ENCODE measurements at places on chromosomes 12 and 14.
A peak's percentile ranks its signal among the peaks of the same experiment; 100 is the strongest.

DNA sequence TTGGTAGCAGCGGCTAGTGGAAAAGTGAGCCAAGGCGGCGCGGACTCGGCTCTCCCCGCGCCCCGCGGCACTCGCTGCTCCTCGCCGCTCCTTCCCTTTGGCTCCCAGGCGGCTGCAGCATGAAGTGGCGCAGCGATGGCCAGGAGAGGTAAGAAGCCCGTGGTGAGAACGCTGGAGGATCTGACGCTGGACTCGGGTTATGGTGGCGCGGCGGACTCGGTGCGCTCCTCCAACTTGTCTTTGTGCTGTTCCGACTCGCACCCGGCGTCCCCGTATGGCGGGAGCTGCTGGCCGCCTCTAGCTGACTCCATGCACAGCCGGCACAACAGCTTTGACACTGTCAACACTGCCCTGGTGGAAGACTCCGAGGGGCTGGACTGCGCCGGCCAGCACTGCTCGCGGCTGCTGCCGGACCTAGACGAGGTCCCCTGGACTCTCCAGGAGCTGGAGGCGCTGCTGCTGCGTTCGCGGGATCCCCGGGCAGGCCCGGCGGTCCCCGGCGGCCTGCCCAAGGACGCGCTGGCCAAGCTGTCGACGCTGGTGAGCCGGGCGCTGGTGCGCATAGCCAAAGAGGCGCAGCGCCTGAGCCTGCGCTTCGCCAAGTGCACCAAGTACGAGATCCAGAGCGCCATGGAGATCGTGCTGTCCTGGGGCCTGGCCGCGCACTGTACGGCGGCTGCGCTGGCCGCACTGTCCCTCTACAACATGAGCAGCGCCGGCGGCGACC lies 225.6 kb upstream of the CRY1 start:
- H3K36me3 ChIP-seq = no peaks in the 10 kb centered on the region
- H3K4me1 ChIP-seq = peaks cover 7% of the 10 kb centered on the region
- no peak for DNase-seq
- H3K4me3 ChIP-seq = no peak overlapping the region

GRCh38 chr14:75999511-76000190 lies 14.1 kb downstream of the IFT43 start:
- H3K4me3 ChIP-seq = no peak overlapping the region
- no peaks in the 10 kb centered on the region for H3K27me3 ChIP-seq
- H3K27ac ChIP-seq = no peak overlapping the region
- H3K36me3 ChIP-seq = peaks cover 48% of the 10 kb centered on the region
- no peaks in the 10 kb centered on the region for H3K4me1 ChIP-seq

DNA sequence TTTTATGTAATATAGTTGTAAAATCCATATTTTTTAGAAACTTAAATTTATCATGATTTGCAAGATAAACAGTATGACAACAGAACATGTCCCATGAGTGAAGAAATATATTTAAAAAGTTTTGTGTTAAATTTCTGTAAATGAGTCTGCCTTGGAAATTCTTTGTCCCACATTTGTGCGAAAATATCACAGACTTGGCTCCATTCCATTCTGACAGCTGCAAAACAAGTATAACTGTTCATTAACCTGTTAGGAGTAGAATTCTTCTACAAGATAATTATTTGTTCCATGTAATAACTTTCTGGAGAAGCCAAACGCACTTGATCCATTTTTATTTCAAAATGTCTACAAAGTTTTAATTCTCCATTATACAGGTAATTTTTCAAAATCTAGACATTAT lies 37.9 kb downstream of the MDM1 start:
- H3K36me3 ChIP-seq = peaks cover 10% of the 10 kb centered on the region
- peaks cover 7% of the 10 kb centered on the region for H3K4me1 ChIP-seq
- no peaks in the 10 kb centered on the region for H3K27me3 ChIP-seq
- H3K4me3 ChIP-seq = no peak overlapping the region

DNA sequence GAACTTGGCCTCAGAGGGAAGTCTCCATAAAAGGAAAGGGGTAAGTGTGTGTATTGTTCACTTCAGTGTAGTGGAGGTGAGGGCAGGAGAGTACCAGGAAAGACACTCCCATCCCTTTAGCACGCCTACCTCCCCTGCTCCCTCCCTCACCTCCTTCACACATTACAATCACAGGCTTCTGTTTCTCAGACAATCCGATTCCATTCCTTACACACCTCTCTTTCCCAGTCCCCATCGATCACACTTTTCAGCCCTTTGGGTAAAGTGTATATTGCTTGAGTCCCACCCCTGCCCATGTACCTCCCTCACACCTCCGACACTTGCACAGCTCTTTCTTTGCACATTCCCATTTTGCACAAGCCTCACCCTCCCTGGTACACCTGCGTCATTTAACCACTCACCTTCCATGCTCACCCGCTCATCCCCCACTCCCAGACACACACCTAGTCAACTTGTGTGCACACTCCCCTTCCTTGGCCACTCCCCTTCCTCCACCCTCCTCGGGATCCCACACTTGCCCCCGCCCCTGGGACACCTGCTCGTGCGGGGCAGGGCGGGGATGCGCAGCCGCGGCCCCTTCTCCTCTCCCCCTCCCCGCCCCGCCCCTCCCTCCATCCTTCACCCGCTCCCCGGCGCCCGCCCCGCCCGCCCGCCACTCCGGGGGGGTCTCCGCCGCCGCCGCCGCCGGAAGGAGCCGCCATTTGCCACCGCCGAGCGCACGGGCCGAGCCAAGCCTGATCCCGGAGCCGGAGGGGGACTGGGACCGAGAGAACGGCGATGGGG lies at the start of gene MARCHF9:
MARCHF9 (plus strand) TSS at position 693 of the 783 bp plus-strand sequence. CDS start 426 bp downstream, outside the sequence.
- H3K36me3 ChIP-seq = peaks cover 11% of the 10 kb centered on the region
- no peaks in the 10 kb centered on the region for H3K27me3 ChIP-seq
- H3K27ac ChIP-seq = peak within 1 kb of the TSS; percentile 88
- DNase-seq = peak; percentile 60
